ENCODE measurements at places on chromosomes 3 and 15. TPM values are rescaled to one million over a fixed set of nuclear protein-coding genes. Genes with fewer than 3 reads are reported as not detected.

- H3K4me3 ChIP-seq: no peak overlapping the region
- DNase-seq: peak; percentile 48
Measured at GRCh38 chr15:95429345-95429744, 901.2 kb upstream of the NR2F2 start.

DNA sequence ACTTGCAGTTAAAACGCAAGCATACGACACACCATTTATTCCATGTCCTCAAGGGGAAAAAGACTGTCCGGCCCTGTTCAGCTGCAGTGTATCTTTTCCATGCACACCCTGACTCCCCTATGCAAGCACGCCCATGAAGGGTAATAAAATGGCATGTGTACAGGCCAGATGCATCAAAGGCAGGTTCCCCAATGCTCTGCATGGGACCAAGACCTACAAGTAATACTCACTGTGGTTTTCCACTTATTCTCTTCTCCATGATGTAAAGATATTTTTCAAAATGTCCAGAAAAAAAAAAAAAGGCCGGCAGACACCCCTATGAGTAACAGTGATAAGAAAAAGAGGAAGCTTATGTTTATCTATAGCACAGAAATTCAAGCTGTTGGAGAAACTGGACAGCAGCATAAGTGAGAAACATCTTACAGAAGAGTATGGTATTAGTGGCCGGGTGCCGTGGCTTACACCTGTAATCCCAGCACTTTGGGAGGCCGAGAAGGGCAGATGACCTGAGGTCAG is 70.8 kb downstream of the MCF2L2 start:
- no peaks in the 10 kb centered on the region for H3K4me1 ChIP-seq
- H3K27ac ChIP-seq: no peak overlapping the region
- H3K27me3 ChIP-seq: no peaks in the 10 kb centered on the region
- H3K36me3 ChIP-seq: no peaks in the 10 kb centered on the region
- DNase-seq: no peak

- no peak overlapping the region for H3K27ac ChIP-seq
- H3K4me1 ChIP-seq: no peaks in the 10 kb centered on the region
- H3K4me3 ChIP-seq: no peak overlapping the region
- no peak for DNase-seq
- no peaks in the 10 kb centered on the region for H3K27me3 ChIP-seq
- no peaks in the 10 kb centered on the region for H3K36me3 ChIP-seq
Measured at GRCh38 chr15:91422797-91423196, 322.7 kb downstream of the SV2B start.

DNA sequence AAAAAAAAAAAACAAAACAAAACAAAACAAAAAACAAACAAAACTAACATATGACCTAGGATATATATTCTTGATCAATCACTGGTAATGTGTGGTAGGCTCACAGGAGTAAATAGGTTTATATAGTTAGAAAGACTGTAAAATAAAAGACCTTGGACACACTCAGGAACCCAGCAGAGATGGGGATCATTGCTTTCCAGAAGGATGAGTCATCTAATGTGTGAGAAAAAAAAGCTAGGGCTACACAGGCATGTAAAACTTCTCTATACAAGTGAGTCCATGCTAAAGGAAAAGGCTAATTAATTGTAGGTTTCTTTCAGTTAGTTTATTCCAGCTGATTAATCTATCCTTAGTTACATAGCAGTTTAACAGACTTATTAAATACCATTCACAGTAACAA is 710.3 kb upstream of the ARPP21 start:
- H3K27ac ChIP-seq: no peak overlapping the region
- no peaks in the 10 kb centered on the region for H3K27me3 ChIP-seq
- no peaks in the 10 kb centered on the region for H3K4me1 ChIP-seq
- DNase-seq: no peak

DNA sequence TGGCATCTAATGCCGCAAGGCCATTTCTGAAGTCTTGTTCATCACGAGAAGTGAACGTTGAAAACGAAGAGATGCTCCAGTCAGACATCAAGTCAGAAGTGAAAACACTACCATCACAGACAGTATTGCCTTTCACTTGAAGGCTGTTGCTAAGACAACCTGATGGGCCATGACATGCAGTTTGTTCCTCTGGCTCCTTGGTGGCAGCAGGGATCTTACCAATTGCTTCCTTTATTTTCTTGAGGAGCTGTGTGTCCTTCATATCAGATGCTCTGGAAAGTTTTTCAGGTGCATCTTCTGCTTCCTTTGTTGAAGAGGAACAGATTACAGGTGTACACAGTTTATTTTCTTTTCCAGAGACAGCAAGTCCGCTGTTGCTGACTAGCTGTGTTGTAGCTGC is 30.7 kb upstream of the MYLK start:
- no peaks in the 10 kb centered on the region for H3K27me3 ChIP-seq
- peaks cover 4% of the 10 kb centered on the region for H3K36me3 ChIP-seq
- no peak overlapping the region for H3K4me3 ChIP-seq
- no peaks in the 10 kb centered on the region for H3K4me1 ChIP-seq

GRCh38 chr3:71949442-71949841 is 164.5 kb upstream of the PROK2 start:
- H3K4me3 ChIP-seq: no peak overlapping the region
- H3K27ac ChIP-seq: no peak overlapping the region
- H3K27me3 ChIP-seq: no peaks in the 10 kb centered on the region
- H3K36me3 ChIP-seq: no peaks in the 10 kb centered on the region

DNA sequence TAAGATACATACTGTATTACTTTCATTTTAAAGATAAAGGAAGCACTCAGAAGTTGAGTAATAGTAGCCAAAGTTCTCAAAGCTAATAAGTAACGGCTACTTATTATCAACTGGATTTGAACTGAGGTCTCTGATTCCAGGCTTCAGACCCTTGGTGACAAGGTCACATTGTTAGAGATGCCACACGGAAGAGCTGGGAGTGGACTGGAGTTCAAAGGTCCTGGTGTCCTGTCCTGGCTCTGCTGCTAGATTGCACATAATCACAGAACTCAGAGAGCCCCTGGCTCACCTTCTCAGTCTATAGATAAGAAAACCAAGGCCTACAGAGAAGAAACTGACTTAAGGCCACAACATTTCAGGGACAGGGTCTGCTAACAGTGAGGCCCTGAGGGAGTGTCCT is 75.3 kb downstream of the MYLK start:
- no peaks in the 10 kb centered on the region for H3K36me3 ChIP-seq
- H3K27me3 ChIP-seq: no peaks in the 10 kb centered on the region
- no peak overlapping the region for H3K27ac ChIP-seq
- no peak overlapping the region for H3K4me3 ChIP-seq
- DNase-seq: no peak
- no peaks in the 10 kb centered on the region for H3K4me1 ChIP-seq

- no peak for DNase-seq
- peaks cover 79% of the 10 kb centered on the region for H3K4me1 ChIP-seq
- no peaks in the 10 kb centered on the region for H3K27me3 ChIP-seq
- no peaks in the 10 kb centered on the region for H3K36me3 ChIP-seq
- H3K4me3 ChIP-seq: no peak overlapping the region
Measured at GRCh38 chr15:68791431-68792283, 29.0 kb downstream of the ANP32A start.

DNA sequence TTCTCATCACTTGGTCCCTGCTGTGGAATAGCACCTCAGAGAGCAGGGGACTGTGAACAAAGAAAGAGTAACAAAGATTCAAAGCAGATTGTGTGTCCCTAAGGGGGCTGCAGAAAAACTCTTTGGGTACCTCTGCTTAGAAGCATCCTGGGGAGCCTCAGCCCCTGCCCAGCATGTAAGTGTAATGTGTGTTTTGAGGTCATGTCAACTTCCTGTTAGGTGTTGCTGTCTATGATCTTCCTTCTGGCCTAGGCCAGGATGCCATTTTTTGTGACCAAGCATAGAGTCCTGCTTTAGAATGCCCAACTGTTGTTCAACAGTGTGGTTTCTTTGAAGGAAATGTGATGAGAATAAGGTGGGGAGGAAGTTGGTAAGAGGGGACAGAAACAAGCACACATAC is 77.1 kb upstream of the BCL6 start:
- no peaks in the 10 kb centered on the region for H3K36me3 ChIP-seq
- DNase-seq: no peak
- no peaks in the 10 kb centered on the region for H3K27me3 ChIP-seq
- H3K27ac ChIP-seq: no peak overlapping the region
- H3K4me3 ChIP-seq: no peak overlapping the region

DNA sequence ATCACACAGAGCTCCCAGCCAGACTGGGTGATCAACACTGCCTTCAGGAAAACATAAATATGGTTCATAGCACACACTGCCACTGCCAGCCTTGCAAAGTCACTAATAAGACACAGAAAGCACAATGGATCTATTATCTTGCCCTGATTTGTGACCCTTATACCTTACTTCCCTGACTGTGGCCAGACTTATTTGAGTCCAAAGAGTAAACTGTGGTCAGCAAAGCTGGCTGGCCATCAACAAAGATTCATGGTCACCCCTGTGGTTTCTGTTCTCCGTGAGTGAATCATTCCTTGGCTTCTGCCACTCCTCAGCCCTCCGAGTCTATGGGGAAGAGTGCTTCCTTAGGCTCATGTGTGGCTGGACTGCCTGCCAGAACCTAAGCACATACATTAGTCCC is 437.7 kb downstream of the RAP2B start:
- no peaks in the 10 kb centered on the region for H3K36me3 ChIP-seq
- H3K4me3 ChIP-seq: no peak overlapping the region
- peak; percentile 14 for DNase-seq
- H3K4me1 ChIP-seq: no peaks in the 10 kb centered on the region
- H3K27me3 ChIP-seq: no peaks in the 10 kb centered on the region

- no peak overlapping the region for H3K27ac ChIP-seq
- H3K36me3 ChIP-seq: no peaks in the 10 kb centered on the region
- H3K4me3 ChIP-seq: no peak overlapping the region
- no peaks in the 10 kb centered on the region for H3K4me1 ChIP-seq
- no peak for DNase-seq
Measured at GRCh38 chr3:80238606-80239005, 470.8 kb upstream of the ROBO1 start.

DNA sequence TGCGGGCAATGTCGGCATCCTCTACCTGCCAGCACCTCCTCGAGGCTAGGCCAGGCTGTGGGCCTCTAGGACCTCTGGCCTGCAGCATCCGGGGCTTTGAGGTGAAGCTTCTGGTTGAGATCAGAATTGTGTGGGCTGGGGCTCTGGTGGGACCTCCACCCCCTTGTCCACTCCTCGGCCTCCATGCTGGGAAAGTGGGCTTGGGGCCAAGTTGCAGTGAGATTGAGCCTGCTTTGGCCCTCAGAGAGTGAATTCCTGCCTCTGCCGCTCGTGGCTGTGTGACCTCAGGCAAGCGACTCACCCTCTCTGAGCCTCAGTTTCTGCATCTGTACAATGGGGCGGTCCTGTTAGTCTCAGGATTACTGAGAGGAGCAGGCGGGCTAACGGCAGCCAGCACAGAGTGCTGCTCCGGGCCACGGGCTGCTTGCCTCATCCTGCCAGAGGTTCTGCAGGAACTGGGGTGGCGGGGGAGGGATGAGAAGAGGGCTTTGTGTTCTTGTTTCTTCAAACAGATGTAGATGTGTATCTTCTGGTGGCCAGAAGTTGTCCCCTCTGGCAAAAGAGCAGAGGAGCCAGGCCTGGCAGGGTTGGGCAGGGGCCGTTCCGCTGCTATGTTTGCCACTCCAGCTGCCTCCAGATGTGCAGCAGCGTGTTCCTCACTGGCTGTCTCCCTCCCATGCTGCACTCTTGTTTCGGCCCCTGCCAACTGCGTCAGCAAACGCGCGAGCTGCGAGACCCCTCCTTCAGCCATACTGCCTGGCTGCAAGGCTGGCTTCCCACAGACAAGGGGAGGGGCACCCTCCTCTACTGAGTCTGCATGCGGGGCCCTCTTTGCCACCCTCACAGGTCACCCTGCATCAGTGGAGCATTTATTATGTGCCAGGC is 33.7 kb downstream of the FBLN2 start:
- no peaks in the 10 kb centered on the region for H3K27me3 ChIP-seq
- no peaks in the 10 kb centered on the region for H3K36me3 ChIP-seq
- H3K4me3 ChIP-seq: no peak overlapping the region
- no peaks in the 10 kb centered on the region for H3K4me1 ChIP-seq
- DNase-seq: no peak

DNA sequence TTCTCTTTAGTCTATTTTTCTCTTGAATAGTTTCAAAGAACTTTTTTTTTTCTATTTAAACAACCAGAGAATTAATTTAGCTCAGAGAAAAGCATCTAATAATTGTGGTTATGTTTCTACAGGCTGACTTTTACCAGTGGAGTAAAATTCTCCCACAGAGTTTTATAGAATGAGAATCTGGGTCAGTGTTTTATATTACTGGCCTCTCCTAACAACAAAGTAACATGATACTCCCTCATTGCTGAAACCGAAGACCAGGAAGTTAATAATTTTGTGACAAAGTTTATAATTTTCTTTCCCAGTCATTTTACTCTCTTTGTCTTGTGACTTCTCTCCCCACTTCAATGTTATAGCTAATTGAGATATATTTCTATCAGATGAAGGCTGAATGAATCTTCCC is 946.9 kb downstream of the EPHA3 start:
- no peak overlapping the region for H3K27ac ChIP-seq
- H3K4me3 ChIP-seq: no peak overlapping the region
- H3K4me1 ChIP-seq: peaks cover 7% of the 10 kb centered on the region
- no peaks in the 10 kb centered on the region for H3K27me3 ChIP-seq

DNA sequence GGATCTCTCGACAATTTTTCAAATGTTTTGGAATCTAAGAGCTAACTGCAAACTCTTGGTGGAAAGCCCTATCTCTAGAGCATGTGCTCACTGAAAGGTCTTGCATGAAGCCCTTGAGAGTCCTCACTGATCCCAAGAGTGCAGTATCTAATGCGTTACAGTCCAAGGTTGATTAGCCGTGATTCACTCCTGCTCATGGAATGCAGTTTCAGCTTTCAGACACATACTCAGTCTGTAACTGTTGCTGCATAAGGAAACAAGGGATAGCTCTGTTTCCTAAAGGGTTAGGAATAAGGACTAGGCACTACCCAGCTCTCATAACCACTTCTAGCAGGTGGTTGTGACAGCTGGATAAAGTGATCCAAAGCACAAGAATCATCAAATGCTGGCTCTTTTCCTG is 687.4 kb upstream of the CFAP20DC start:
- no peaks in the 10 kb centered on the region for H3K36me3 ChIP-seq
- no peaks in the 10 kb centered on the region for H3K27me3 ChIP-seq
- no peak overlapping the region for H3K27ac ChIP-seq
- no peak overlapping the region for H3K4me3 ChIP-seq
- DNase-seq: no peak

- H3K27ac ChIP-seq: no peak overlapping the region
- H3K36me3 ChIP-seq: no peaks in the 10 kb centered on the region
- no peaks in the 10 kb centered on the region for H3K27me3 ChIP-seq
- DNase-seq: no peak
- H3K4me1 ChIP-seq: no peaks in the 10 kb centered on the region
Measured at GRCh38 chr3:154764856-154765640, 315.1 kb upstream of the MME start.

DNA sequence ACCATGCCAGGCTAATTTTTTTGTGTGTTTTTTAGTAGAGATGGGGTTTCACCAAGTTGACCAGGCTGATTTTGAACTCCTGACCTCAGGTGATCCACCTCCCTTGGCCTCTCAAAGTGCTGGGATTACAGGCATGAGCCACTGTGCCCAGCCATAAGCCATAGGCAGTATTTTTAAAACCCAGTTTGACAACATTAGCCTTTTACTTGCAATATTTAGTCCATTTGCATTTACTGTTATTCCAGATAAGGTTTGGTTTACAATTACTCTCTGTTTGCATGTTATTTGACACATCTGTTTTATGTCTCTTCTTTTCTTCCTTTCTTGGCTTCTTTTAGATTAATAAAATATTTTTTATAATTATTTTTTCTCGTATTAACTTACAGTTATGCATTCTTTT is 83.6 kb upstream of the EPHB3 start:
- H3K27me3 ChIP-seq: no peaks in the 10 kb centered on the region
- no peak overlapping the region for H3K4me3 ChIP-seq
- H3K36me3 ChIP-seq: no peaks in the 10 kb centered on the region
- no peak overlapping the region for H3K27ac ChIP-seq
- DNase-seq: no peak

Gene LYZL4
- total RNA-seq: not detected

Gene GOLGA6A
- 0.10 TPM for total RNA-seq

Gene BLM
- 15.0 TPM for total RNA-seq

Gene IGSF11
- total RNA-seq: 11.5 TPM

Gene ACTL6A
- 20.8 TPM for total RNA-seq

Gene SLC25A26
- total RNA-seq: 26.3 TPM

Gene USP13
- total RNA-seq: 453 TPM

All from gastrocnemius medialis (tissue), 4 donors.